ENCODE measurements at places on chromosomes 3 and 15.

DNA sequence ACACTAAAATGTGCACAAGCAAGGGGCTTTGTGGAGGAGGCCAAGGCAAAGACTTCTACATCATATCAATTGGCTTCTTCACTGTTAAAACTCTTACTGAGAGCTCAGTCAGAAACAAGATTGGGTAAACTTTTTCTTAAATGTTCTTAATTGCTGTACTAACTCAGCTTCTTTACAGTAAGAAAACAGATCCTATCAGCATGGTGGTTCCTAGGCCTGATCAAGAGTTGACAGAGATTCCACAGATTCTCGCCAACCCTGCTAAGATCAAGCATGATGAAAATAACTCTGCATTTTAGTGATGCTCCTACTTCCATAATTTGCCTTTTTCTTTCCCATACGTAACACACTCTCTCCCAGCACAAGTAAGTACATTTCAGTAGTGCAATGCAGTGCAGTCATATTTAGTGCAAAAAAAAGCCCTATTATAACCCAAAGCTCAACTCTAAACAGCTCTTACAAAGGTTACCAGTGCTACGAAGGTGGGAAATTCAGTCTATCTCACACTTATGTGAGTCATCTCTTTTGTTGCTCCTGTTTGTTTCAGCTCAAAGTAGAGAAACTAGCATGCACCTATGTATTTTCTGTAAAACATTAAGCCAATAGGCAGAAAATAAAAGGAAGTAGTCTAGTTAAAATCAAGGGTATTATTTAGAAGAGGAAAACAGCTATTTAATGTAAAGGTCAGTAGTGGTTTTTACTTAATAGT lies 29.9 kb downstream of the TIGIT start:
- DNase-seq, result no peak

- DNase-seq, result no peak
Measured at GRCh38 chr15:36256404-36256807, 323.0 kb upstream of the CDIN1 start.

DNA sequence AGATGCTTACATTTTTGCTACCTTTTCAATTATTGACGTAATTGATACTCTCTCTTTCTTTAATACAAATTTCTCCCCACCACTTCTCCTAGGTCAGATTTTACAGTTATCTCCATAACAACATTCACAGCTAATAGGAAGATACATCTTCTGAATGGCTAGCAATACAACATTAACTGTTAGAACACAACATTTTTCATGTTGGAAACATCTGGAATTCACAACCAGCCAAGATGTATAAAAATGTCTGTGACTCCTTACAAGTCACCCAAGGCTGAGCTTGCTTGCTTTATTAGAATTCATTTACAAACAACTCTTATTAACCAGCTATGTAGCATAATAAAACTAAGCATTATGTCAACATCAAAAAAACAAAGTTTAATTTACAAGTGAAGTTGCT lies 81.0 kb upstream of the ROBO2 start:
- DNase-seq, result no peak

- DNase-seq, result no peak
Measured at GRCh38 chr15:25635191-25635590, 196.4 kb upstream of the UBE3A start.

GRCh38 chr3:177039490-177040274 lies 157.6 kb downstream of the TBL1XR1 start:
- no peak for DNase-seq

GRCh38 chr15:47987461-47987860 lies 133.3 kb upstream of the SLC24A5 start:
- DNase-seq, result no peak
